CD4-positive, alpha-beta T cell treated with Interferon gamma for 1 hour (primary cell): ENCODE measurements at places on chromosomes 12 and 14.

GRCh38 chr12:2008677-2009076, 4.4 kb upstream of the DCP1B start:
- DNase-seq, result no peak

GRCh38 chr12:85280165-85280983, at the start of gene ALX1:
Gene ALX1, plus strand, starts transcription at chr12:85280220. Its CDS starts 42 bp downstream, at chr12:85280262.
- DNase-seq, result no peak

DNA sequence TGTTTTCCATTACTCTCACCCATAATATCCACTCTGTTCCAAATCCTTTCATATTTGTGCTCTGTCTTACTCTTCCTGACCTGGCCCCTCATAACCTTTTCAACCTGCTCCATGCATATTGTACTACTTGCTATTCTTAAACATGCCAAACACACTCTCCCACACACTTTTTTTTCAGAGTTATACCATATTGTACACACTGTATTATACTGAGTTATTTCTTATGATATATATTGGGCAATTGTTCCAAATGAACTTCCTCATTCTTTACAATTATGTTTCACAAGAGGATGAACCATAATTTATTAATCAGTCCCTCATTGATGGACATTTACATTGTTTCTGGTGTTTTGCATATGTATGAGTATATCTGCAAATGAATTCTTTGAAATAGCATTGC, 18.5 kb downstream of the ATL1 start:
- DNase-seq, result no peak

DNA sequence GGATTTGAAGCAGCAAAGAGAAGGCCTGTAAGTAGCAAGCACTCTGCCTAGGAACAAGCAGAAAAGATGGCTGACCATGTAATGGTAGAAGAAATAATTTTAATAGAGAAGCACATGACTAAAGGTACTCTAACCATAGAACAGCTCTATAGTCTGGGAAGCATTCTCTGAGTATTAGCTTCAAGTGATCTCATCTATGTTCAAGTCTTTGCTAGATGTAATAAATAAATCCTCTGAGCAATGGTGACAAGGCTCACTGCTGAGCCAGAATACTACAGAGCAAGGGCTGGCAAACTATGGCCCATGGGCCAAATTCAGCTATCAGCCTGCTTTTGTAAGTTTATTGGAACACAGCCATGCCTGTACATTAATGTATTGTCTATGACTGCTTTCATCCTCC, 84.8 kb downstream of the PEBP1 start:
- no peak for DNase-seq

DNA sequence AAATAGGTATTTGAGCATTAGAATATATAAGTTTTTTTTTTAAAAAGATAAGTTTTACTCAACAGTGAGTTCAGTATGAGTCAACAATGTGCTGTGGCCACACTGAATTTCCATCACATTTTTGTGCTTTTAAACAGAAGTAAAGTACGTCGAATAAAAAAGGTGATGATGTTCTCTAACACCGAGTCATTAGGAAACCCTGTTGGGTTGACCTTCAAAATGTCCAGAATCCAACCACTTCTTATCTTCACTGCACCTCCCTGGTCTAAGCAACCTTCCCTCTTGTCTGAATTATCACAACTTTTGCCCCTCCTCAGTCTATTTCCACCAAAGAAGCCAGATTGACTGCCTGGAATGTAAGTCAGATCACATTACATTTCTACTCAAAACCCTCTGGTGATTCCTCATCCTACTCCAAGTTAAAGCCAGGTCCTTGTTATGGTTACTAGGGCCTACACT, 43.0 kb upstream of the SYCP3 start:
- DNase-seq, result no peak

- DNase-seq, result no peak
Observed at GRCh38 chr12:71710276-71711125, 24.6 kb downstream of the TMEM19 start.

DNA sequence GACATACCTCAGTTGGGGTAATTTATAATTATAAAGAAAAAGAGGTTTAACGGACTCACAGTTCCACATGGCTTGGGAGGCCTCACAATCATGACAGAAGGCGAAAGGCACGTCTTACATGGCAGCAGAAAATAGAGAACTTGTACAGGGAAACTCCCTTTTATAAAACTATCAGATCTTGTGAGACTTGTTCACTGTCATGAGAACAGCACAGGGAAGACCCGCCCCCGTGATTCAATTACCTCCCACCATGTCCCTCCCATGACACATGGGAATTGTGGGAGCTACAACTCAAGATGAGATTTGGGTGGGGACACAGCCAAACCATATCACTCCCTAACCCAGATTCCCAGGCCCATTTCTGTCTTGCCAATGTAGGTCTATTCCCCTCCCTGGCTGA, 22.1 kb downstream of the MYO1H start:
- no peak for DNase-seq

- no peak for DNase-seq
Observed at GRCh38 chr12:13843841-13844240, 137.6 kb downstream of the GRIN2B start.

GRCh38 chr14:96184737-96185136, 19.9 kb upstream of the BDKRB2 start:
- no peak for DNase-seq

- DNase-seq, result no peak
Observed at GRCh38 chr14:68589447-68590200, 203.2 kb downstream of the ZFP36L1 start.

GRCh38 chr12:101780599-101780998, 41.3 kb upstream of the SYCP3 start:
- no peak for DNase-seq

- no peak for DNase-seq
Observed at GRCh38 chr14:99236386-99237138, 35.4 kb downstream of the BCL11B start.

GRCh38 chr12:97912943-97913342, 450.3 kb downstream of the RMST start:
- DNase-seq, result no peak

DNA sequence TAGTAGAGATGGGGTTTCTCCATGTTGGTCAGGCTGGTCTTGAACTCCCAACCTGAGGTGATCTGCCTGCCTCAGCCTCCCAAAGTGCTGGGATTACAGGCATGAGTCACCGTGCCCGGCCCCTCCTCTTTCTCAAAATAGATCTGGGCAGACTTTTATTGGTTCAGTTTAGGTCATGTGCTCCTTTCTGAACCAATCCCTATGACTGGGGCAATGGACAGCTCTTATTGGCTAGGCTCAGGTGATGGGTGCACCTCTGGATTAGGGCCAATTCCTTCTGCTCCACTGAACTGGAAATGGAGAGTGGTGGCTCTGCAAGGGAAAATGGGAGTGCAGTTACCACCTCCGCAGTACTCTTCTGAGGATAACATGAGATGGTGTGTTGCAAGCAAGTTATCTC, 6.2 kb upstream of the ATP6V0A2 start:
- no peak for DNase-seq
